Fibroblast of lung (primary cell): ENCODE measurements at places on chromosomes 1 and 21. TPM values are rescaled to one million over a fixed set of nuclear protein-coding genes. Genes with fewer than 3 reads are reported as not detected.
A peak's percentile ranks its signal among the peaks of the same experiment; 100 is the strongest.

CR1L gene
- total RNA-seq, result under 0.01 TPM in 1 of 2 replicates, not detected in the other

LAX1 gene
- total RNA-seq, result not detected in 2 replicates

PRKAA2 gene
- total RNA-seq, result 4.9 and 7.1 TPM in 2 replicates

ZDHHC18 gene
- total RNA-seq, result 4.6 and 6.3 TPM in 2 replicates

PKP1 gene
- total RNA-seq, result under 0.01 TPM in 2 replicates

USP25 gene
- total RNA-seq, result 47.5 and 65.7 TPM in 2 replicates

SLAMF8 gene
- under 0.01 TPM in 1 of 2 replicates, not detected in the other for total RNA-seq

TNNI3K gene
- total RNA-seq, result 0.66 and 1.0 TPM in 2 replicates

GRCh38 chr1:173280899-173281660 is 73.9 kb upstream of the TNFSF4 start:
- no peak for DNase-seq

DNA sequence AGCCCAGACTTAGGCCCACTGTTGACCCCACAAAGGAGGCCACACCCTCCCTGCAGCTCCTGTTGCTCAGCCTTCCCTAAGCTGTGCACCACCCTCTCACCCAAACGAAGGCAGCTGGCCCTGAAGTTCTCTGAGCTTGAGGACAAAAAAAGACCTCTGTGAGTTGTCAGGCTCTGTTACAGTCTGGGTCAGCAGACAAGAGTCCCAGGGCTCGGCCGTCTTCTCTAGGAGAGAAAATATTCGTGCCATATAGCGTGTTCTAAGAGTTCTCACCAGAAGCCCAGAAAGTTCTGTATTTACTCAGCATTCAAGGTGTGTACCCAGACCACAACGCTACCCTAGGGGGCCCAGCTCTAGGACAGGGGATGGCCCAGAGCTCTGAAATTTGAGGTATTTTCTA is 25.5 kb upstream of the LYST start:
- DNase-seq, result no peak

DNA sequence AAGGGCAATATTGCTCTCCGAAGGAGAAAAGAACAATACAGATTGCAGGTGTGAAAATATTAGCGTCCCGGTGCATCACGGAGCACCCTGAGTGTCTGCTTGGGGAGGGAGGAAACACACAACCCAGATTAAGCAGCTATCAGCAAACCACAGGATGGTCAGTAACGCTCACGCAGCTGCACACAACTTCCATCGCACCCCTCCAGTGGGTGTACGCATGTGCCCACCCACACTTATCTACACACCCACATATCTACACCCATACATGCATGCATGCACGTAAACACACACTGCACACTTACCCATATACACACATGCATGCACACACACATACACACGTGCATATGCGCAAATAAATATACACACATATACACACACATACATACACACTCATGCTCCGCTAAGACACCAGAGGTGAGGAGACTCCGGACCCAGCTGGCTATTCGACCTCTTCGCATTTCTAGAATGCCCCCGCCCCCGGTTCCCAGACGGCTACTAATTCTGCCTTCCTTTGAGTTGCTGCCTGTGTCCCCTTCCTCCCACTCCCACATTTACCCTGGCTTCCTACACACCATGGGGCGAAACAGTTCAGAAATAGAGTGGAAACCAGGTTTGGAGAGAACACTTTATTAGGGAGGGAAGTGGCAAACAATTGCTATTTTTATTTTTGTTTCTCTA is 26.2 kb downstream of the ITPKB start:
- DNase-seq, result no peak

- no peak for DNase-seq
Measured at GRCh38 chr1:205967554-205968335, 24.5 kb upstream of the SLC26A9 start.

DNA sequence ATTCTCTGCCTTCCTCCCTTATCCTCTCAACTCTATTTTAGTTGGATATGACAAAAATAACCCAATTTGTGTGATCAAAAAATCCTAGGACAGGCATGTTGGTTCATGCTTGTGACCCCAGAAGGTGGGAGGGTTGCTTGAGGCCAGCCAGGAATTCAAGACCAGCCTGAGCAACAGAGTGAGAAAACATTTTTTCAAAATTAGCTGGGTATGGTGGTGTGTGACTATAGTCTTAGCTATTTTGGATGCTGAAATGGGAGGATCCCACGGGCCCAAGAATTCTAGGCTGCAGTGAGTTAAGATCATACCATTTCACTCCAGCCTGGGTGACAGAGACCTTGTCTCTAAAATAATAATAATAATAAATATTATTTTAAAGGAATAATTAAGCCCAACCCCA is 1383.1 kb upstream of the ADGRL2 start:
- peak; percentile 19 for DNase-seq

DNA sequence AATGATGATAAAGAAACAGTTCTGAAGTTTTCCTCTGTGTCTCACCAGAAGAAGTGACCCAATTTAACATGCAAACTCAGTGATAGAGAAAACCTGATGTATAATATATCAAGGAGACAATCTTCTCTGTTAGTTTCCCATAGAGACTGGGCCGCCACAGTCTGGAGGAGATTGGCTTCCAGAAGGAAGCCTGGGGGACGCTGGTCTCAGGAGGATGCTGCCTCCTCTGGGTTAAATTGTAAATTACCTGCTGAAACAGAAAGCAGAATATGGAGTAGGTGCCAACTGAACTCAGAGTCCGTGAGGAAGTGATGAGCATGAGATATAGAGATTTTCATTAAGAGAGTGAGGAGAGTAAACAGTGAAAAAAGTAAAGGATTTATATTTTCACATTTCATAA is 15.8 kb downstream of the OR14I1 start:
- no peak for DNase-seq

DNA sequence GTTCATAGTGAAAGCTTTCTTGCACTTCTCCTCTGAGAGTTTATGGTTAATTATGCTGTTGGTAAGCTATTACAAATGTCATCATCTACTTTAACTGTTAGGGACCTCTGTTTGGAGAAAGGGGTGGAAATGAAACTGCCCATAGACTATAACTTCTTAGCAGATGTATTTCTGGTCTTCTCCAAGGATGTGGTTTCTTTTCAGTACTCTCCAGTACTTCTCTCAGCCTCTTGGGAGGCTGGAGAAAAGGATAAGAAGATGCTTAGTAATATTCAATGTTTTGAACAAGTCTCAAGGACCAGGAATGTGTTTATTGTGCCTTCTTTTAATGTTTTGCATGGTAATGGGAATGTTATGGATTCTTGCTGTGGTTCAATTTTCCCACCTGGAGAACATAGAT is 60.4 kb downstream of the LAMC2 start:
- no peak for DNase-seq

GRCh38 chr21:41396558-41397075 is 29.4 kb upstream of the MX1 start:
- no peak for DNase-seq

DNA sequence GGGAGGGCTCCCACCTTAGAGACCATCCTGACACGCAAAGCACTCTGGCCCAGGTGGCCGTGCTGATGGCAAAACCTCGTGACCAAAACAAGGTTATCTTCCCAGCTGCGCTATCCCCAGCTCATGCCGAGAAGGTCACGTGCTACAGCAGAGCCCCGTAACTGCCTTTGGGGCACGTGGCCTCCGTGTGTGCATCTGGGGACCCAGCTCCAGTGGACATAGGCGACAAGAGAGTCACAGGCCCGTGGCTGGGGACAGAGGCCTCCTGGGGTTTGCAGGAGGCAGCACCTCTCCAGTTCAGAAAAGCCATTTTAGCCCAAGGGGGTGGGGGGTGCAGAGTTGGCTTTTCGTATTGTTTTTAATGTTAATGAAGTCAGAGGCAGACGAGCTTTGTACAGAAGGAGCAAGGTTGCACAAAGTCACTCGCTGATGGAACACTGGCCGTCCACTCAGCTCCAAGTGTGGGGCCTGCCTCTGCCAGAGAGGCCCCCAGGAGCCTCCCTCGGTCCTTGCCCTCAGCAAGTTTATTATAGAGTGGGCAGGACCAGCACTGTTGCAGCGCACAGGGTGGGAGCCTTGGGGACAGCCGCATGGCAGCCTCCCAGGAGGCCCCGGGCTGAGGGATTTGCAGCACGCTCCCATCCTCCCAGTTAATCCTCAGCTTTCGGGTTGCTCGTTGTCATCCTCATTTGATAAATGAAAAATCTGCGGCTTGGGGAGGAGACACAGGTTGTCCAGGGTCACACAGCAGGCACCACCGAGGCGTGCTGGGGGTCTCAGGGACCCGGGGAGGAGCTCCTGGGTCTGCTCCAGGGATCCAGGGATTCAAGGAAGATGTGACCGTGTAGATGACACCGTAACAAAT is 8.0 kb upstream of the PDE9A start:
- no peak for DNase-seq

- peak; percentile 33 for DNase-seq
Measured at GRCh38 chr1:90114521-90115141, 119.7 kb downstream of the ZNF326 start.

- no peak for DNase-seq
Measured at GRCh38 chr1:58862728-58863385, 79.0 kb upstream of the JUN start.

GRCh38 chr1:171484760-171485374 is 463 bp upstream of the PRRC2C start:
- DNase-seq, result no peak

DNA sequence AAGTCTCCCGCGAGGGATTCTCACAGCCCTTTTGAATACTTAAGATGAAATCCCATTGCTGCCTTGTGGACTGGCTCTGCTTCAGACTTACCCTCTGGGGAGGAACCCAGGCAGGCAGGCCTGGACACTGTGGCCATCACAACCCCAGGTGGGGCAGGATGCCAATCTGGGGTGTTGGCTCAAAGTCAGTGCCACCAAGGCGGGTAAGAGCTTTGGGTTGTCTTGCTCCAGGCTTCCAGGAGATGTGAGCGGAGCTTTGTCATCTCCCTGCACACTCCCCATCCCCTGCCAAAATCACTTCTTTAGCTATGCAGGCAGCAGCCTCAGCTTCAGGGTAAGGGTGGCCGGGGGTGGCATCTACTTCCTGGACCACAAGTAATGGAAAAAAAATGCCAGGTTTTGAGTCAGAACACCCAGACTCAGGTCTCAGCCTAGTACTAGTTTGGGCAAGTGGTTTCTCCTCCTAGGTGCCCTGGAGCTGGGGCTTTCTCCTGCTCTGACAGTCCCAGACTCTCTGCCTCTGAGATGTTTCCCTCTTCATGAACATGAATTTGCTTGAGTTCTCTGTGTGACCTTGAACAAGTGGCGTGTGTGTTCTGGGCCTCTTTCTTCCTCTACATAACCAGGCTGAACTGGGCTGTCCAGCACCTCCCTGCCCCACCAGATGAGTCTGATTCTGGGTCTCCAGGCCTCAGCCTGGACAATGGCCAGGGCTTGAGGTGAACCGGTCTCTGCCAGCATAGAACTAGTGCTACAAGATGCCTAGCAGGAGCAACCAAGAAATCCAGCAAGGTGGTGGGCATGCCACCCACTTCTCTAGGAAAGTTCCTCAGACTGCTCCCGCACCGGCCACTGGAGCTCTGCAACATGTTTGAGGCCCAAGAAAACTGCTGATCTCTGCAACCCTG is 65.4 kb downstream of the VWA5B1 start:
- no peak for DNase-seq
